Urinary bladder (tissue), 4 donors: ENCODE measurements at places on chromosomes 13 and 19. TPM values are rescaled to one million over a fixed set of nuclear protein-coding genes. Genes with fewer than 3 reads are reported as not detected.

Gene ATXN8OS
- not detected for total RNA-seq

Gene PSG3
- total RNA-seq = not detected

GRCh38 chr13:114144606-114145244 lies 12.3 kb upstream of the RASA3 start:
- DNase-seq = no peak

- no peak for DNase-seq
Measured at GRCh38 chr13:83151308-83151660, 731.0 kb downstream of the SLITRK1 start.

DNA sequence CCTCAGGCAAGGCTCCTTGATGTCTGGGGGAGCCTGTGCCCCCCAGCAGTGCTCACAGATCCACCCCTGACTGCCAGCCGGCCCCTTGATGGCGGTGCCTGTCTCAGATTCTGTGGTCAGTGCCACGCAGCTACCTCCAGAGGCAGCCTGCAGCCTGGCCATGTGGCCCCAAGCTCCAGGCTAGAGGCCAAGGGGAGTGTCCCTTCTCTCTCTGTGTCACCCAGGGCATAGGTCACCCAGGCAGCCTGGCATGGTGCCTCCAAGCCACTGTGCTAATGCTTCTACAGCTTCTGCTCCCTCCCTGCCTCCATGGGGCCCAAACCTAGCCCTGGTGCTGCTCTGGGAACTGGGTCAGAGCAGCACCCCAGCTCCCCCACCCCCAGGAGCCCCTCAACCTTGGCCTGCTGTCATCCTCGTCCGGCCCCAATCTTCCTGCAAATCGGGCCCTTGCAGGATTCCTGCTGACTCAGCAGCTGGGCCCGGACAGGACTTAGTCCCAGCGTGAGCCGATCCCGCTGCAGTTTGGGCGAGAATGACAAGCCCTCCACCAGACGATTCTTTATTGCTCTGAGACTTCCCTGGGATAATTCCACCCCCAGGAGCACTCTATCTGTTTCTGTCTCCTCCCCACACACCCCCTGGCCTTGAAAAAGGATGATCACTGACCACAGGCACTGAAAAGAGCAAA lies 2.8 kb upstream of the ARL11 start:
- DNase-seq = no peak

GRCh38 chr19:8340341-8341096 lies 2.5 kb downstream of the KANK3 start:
- DNase-seq = no peak

- no peak for DNase-seq
Measured at GRCh38 chr13:76889254-76889653, 3.0 kb upstream of the KCTD12 start.

DNA sequence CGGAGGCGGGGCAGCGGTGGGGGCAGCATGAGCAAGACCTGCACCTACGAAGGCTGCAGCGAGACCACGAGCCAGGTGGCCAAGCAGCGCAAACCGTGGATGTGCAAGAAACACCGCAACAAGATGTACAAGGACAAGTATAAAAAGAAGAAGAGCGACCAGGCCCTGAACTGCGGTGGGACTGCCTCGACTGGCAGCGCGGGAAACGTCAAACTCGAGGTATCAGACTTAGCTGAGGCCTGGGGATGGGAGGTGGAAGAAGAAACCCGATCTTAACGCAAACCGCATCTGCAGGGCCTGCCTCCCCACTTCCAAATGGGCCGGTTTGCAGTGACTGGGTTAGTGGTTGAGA lies 693 bp downstream of the RFXAP start:
- DNase-seq = no peak

DNA sequence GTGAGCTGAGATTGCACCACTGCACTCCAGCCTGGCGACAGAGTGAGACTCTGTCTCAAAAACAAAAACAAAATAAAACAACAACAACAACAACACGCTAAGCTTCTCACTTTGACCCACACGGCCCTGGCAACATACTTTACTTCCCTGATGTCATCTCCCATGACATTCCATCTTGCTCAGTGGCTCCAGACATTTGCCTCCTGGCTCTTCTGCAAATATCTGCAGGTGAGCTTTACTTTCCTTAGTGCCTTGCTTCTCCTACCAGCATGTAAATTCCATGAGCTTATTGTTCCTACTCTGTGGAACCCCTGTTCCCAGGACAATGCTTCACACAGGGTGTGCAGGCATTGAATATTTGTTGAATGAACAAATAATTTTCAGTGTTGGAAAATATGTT lies 205.6 kb upstream of the TMTC4 start:
- no peak for DNase-seq

DNA sequence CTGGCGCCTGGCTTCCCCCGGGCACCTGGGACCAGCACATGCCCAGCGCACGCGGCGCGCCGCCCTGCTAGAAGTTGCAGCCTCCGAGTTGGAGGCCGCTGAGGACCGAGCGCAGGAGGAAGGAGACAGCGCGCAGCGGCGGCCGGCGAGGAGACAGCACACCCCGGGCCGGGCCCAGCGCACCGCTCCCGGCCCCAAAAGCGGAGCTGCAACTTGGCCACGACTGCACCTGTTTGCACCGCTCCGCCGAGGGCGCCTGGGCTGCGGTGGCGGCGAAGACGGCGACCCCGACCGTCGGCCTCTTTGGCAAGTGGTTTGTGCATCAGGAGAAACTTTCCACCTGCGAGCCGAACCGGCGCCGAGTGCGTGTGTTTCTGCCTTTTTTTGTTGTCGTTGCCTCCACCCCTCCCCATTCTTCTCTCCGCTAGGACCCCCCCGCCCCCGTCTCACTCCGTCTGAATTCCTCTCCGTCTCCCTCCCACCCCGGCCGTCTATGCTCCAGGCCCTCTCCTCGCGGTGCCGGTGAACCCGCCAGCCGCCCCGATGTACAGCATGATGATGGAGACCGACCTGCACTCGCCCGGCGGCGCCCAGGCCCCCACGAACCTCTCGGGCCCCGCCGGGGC lies at the start of gene SOX1:
SOX1 (plus strand) TSS at position 34 of the 626 bp plus-strand sequence; CDS start at position 544, 510 bp downstream.
- DNase-seq = no peak

- no peak for DNase-seq
Measured at GRCh38 chr13:79282976-79283375, 123.1 kb downstream of the RBM26 start.

- no peak for DNase-seq
Measured at GRCh38 chr19:6766357-6767080, 716 bp downstream of the SH2D3A start.
